ENCODE measurements at places on chromosomes 2 and 18.
A peak's percentile ranks its signal among the peaks of the same experiment; 100 is the strongest.

DNA sequence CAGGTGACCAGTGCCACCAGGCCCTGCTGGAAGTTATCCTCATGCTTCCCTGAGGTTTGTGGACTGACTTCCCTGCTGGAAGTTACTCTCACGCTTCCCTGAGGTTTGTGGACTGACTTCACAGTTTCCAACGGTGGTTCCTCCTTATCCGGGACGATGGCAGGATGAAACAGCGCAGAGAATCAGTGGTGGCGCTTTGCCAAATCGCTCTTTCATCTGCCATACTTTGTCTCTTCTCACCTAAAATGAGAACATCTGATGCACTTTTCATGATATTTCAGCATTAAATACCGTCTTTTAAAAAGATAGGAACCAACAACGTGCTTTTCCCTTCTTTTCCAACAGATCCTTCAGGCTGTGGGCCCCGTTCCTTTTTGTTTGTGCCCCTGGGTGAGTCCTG is 183.3 kb downstream of the LDLRAD4 start:
- DNase-seq, result no peak

GRCh38 chr18:12703096-12703567 is 290 bp downstream of the PSMG2 start:
- no peak for DNase-seq

DNA sequence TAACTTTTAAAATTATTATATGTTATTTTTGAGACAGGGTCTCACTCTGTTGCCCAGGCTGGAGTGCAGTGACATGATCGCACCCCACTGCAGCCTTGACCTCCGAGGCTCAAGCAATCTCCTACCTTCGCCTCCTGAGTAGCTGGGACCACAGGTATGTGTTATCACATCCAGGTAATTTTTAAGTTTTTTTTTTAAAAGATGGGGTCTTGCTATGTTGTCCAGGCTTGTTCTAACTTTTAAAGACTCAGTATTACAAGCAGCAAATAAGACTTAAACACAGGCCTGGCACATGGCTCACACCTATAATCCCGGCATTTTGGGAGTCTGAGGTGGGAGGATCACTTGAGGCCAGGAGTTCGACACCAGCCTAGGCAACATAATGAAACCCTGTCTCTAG is 101.2 kb downstream of the ASXL2 start:
- no peak for DNase-seq

DNA sequence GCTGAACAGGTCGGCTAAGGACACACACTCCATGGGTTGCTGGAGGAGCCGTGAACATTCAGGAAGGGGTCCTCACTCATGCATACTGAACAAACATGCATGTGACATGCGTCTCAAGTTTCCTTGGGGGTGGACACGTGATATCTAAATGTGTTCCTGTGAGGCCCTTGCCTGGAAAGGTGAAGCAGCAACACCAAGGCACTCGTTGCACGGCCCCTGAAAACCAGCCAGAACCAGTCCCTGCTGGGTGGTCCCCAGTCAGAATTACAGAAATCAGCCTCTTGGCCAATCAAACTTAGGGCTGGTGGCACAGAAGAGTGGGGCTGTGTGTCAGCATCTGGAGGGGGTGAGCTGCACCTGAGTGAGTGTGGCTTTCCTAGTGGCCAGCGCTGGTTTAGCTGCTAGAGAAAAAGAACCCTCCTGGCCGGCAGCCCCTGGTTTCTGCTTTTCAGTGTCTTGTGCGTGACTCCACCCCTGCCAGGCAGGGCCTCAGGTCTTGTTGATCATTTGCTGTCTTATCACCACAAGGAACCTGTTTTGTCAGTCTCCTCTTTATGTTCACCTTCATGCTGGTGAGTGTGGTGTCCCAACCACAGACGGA is 3.2 kb upstream of the AQP12B start:
- DNase-seq, result peak; percentile 14

DNA sequence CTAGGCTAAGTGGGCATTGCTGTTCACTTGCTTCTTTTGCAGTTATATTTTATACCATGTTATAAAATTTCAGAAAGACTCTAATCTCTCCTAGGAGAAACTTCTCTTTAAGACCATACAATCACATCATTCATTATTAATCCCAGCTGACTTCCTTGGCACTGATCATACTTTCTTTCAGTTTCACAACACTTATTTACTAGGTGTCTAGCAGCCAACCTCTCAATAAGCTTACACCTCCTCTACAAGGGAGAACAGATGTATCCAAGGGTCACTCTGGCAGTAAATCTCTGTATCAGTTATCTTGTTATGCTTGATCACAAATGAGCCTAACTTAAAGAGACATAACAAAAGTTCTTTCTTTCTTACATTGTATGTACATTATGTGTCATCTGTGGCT is 69.8 kb upstream of the EPB41L5 start:
- no peak for DNase-seq

DNA sequence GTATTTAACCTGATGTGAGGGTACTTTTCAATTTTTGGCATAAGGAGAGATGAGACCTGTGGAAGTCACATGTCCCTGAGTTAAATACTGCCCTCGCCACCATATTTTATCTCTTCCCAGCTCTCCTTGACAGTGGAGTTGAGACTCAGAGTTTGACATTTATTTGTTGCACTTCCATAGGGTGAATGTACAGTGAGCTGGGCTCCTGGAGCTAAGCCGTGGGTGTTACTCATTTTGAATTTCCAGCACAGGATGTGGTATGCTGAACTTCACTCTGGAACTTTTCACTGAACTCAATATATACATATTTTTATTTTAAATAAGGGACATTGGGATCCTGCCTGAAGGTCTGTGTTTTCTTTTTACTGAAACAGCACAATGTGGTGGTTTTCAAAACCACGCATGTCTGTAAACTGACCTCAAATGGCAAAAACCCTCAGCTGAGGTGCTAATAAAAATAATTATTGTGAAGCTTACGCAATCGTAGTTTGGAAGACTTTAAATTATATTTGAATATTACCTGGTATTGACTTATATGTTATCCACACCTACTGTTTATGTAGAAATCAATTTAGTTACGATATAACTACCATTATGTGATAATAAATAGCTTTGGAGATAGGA is 12.1 kb downstream of the RNF144A start:
- peak; percentile 31 for DNase-seq

- peak; percentile 68 for DNase-seq
Measured at GRCh38 chr2:102619414-102620319, at the start of gene SLC9A2. TSS of gene SLC9A2 (plus strand) at chr2:102619553. CDS start at chr2:102619849, 296 bp downstream.

DNA sequence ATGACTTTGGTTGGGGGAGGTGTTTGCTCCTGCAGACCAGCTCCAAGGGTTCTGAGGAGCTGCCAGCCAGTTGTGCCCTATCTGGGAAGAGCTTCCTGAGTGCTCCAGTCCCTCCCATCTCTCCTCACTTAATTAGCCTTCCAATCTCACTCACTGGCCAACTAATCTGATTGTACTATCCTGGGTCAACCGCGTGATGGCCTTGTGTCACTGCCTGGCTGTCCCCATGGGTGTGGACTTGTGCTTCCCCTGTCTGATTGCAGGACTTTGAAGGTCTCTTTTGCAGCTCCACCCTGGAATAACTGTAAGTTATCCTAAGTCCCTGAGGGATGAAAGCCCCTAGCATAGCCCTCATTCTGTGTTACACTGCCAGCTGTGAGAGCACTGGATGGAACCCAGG is 65.0 kb downstream of the SLC4A5 start:
- no peak for DNase-seq

GRCh38 chr18:57772387-57772799 is 30.7 kb downstream of the ATP8B1 start:
- DNase-seq, result no peak

GRCh38 chr2:205130111-205130829 is 552.0 kb upstream of the NRP2 start:
- DNase-seq, result peak; percentile 43

- DNase-seq, result no peak
Measured at GRCh38 chr2:108477099-108477498, 28.1 kb downstream of the GCC2 start.

DNA sequence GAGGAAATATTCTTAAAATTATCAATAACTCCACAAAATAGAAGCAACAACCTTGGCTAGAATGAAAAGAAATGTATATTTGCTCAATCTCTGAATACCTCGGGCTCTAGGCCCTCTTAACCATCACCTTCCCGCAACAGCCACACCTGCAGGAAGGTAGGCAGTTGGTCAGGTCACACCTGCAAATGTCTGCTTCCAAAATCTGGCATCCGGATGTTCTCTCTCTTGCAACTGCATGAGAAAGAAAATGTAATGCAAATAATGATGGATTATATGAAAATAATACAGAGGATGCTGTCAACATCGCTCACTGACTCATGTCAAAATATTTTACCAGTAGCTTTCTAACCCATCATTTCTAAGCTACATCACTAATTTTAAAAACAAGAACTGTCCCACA is 148.3 kb downstream of the SATB2 start:
- no peak for DNase-seq

GRCh38 chr2:224722770-224723169 is 6.6 kb upstream of the CCDC195 start:
- no peak for DNase-seq

GRCh38 chr2:182558564-182558963 is 131.7 kb upstream of the PDE1A start:
- no peak for DNase-seq

DNA sequence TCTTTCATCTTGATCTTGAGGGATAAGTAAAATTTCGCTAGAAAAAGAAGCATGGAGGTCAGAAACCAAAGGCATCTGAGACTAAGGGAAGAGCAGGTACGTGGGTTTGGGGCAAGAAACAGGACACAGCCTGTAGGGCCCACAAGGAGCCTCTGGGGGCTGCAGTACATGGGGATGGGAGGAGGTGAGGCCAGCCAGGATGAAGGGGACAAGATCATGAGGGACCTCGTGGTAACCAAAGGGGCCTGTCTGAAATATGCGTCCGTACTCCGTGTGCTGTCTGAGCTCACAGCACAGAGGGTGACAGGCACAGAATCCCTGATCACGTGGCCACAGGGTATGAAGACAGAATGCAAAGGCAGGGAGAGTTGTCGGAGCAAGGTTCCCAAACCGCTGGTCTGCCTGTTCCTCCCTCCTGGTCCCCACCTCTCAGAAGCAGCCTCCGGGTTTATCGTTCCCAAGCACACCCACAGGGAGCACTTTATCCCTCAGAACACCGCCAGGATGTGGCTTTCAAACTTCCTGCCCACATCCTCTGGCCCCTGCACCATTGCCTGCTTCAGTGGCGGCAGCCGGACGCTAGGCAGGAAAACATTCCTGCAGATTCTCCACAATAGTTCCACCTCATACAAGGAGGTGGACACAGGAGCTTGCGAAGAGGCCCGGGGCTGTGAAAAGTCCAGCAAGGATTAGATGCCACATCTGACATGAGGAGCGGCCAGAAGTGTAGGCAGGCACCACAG is 12.0 kb downstream of the TMEM163 start:
- DNase-seq, result peak; percentile 93

DNA sequence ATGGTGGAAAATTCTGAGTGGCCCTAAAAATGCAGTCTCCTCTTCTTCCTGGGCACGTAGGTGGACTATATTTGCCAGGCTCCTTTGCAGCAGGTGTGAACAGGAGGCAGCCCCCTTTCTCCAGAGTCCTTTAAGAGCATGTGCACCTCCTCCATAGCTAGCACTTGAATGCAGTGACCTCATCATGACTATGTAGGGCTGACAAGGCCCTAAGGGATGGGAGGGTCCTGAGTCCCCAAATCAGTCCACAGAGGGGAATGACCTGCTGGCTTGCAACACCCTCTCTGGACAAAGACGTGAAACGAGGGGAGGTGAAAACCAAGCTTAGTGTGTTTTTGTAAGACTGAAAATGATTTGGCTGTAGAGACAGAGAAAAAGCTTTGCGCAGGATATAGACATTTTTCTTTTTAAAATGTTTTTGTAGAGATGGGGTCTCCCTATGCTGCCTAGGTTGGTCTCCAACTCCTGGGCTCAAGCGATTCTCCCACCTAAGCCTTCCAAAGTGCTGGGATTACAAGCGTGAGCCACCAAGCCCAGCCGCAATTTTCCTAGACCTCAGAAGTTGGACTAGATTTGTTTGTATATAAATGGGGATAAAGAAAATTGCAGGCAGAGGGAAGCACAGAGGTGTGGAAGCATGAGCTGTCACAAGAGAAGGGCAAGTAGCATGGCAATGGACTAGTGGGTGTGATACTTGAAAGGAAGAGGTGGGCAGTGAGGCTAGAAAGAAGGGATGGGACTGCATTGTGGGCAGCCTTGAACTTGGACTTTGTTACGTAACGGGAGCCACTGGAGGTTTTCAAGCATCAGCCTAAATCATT is 28.8 kb downstream of the LONRF2 start:
- DNase-seq, result no peak

- DNase-seq, result no peak
Measured at GRCh38 chr2:135882415-135882814, 6.2 kb upstream of the MCM6 start.

- DNase-seq, result no peak
Measured at GRCh38 chr2:236964291-236964690, 121.4 kb upstream of the COPS8 start.

- no peak for DNase-seq
Measured at GRCh38 chr2:167423731-167424130, 535.5 kb downstream of the XIRP2 start.

DNA sequence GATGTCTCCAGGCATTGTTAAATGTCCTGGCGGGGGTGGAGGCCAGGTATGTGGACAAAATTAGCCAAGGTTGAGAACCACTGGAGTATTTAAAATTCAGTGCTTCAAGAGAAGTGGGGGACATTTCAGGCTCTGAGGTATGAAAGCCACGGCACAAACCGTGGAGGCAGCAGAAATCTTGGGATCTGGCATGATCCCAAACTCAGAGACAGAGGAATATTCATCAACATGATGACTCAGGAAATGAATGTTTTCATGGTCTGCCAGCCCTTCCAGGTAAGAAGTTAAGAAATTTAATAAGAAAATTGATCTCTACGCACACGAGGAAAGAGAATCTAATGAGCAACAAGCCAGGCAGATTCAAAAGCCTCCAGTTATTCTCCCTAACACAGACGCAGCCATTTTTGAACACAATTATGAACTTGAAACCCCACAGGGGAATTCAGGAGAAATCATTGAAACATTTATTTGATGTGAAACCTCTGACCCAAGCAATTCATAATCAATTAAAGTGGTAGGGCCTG is 11.3 kb upstream of the GRP start:
- DNase-seq, result no peak

DNA sequence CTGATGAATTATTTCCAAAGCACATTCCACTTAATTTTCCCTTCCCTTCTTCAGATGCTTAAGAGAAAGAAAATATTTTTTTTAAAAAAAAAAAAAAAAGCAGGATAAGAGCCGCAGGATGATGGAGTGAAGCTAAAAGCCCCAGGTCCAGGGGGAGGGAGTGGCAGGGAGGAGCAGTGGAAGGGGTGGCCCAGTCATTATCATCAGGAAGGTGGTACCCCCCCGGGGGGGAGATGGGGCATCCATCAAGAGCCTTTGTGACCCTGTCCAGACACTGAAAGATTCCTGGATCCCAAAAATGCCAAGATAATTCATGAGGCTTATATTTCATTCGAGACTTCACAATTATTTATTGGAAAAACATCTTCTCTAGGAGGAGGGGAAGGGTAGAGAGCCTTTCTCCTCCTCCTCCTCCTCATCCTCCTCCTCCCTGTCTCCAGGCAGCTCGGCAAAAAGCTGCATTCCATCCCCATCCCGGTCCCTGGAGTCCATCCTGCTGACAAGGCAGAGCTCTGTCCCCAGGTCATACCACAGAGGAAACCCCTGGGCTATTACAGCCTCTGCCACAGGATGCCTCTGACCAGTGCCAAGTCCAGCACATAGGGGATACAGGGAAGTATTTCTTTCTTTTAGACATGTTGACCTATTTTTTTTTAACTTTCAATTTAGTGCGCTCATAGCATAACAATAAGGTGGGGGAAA is 125.3 kb downstream of the TWIST2 start:
- DNase-seq, result no peak

All from hematopoietic multipotent progenitor cell treated with erythropoietin and hydrocortisone succinate and interleukin-3 and kit ligand, for 4 days (in vitro differentiated cells).